ENCODE measurements at places on chromosomes 13 and 19.
A peak's percentile ranks its signal among the peaks of the same experiment; 100 is the strongest.

GRCh38 chr13:96248996-96249395, 159.1 kb downstream of the HS6ST3 start:
- no peak for DNase-seq

DNA sequence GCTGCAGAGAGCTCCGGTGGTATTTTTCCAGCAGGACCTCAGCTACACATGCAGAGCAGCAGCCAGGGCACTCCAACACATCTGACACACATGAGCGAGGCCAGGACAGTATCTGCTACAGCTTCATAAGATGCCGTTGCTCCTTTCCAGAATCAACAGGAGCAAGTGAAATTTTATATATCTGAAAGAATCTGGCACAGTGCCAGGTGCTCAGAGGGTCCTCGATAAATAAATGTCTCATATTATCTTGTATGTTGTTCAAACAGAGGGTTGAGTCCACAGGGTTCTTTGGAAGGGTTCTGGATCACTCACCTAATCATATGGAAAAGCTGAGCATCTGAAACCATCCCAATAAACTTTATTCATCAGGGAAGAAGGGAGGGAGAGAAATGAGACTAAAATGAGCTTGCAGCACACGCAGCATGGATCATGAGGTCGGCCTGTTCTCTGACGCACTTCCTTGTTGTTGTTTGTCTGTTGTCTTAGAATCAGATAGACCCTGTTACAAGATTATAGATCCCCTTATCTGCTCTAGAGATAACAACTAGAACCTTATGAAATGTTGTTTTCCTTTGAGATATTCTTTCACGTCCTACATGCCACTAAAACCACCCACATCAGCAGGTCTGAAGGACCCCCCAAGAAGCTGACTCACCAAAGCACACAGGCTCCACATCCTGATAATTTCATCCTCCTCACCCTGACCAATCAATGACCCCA, 3.2 kb upstream of the METTL21C start:
- DNase-seq = no peak

DNA sequence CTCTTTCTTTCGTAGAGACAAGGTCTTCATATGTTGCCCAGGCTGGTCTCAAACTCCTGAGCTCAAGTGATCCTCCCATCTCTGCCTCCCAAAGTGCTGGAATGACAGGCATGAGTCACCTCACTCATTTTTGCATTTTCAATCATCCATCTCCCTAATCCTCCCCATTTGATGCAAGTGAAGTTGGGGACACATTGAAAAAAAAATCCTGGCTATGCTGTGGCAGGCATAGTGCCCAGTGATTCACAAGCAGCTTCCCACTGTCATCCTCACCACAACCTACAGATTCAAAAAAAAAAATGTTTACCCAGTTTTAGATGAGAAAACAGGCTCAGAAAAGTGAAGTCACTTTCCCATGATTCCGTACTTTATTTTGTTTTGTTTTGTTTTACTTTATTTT, 44.7 kb upstream of the USP29 start:
- DNase-seq = no peak

GRCh38 chr19:53182202-53182601, 11.0 kb downstream of the ZNF665 start:
- DNase-seq = no peak

- DNase-seq = no peak
Measured at GRCh38 chr19:38731654-38732301, 12.5 kb downstream of the CAPN12 start.

DNA sequence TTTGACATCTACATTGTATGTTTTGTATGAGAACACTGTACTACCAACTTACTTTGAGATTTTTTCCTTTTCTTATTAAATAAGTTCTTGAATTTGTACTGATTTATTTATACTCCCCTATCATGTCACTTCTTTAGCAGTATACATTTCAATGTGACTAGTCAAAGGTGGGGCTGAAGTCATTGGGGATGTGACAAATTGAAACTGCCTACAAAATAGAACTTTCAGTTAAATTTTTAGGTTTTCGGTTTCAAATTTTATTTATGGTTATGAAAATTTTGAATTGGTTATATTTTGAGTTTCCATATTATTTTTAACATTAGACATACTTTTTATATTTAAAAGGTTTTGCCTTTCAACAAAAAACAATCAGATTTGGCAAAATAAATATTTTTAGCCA, 221.6 kb downstream of the NBEA start:
- DNase-seq = no peak

DNA sequence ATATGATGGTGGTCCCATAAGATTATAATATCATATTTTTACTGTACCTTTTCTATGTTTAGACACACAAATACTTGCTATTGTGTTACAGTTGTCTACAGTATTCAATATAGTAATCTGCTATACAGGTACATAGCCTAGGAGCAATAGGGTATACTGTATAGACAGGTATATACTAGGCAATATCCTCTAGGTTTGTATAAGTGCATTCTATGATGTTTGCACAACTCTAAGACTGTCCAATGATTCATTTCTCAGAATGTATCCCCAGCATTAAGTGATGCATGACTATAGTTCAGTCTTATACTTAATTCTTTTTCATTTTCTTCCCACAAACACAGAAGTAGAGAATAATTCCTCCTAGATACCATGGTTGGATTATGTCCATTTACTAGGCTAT, 383.3 kb downstream of the DACH1 start:
- no peak for DNase-seq

- no peak for DNase-seq
Measured at GRCh38 chr19:9700229-9700981, 25.5 kb upstream of the ZNF562 start.

DNA sequence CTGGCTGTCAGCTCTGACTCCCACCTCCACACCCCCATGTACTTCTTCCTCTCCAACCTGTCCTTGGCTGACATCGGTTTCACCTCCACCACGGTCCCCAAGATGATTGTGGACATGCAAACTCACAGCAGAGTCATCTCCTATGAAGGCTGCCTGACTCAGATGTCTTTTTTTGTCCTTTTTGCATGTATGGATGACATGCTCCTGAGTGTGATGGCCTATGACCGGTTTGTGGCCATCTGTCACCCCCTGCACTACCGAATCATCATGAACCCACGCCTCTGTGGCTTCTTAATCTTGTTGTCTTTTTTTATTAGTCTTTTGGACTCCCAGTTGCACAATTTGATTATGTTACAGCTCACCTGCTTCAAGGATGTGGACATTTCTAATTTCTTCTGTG, 506 bp downstream of the OR7E24 start:
- no peak for DNase-seq

GRCh38 chr13:53151336-53152056, 122.9 kb downstream of the OLFM4 start:
- DNase-seq = peak; percentile 20

DNA sequence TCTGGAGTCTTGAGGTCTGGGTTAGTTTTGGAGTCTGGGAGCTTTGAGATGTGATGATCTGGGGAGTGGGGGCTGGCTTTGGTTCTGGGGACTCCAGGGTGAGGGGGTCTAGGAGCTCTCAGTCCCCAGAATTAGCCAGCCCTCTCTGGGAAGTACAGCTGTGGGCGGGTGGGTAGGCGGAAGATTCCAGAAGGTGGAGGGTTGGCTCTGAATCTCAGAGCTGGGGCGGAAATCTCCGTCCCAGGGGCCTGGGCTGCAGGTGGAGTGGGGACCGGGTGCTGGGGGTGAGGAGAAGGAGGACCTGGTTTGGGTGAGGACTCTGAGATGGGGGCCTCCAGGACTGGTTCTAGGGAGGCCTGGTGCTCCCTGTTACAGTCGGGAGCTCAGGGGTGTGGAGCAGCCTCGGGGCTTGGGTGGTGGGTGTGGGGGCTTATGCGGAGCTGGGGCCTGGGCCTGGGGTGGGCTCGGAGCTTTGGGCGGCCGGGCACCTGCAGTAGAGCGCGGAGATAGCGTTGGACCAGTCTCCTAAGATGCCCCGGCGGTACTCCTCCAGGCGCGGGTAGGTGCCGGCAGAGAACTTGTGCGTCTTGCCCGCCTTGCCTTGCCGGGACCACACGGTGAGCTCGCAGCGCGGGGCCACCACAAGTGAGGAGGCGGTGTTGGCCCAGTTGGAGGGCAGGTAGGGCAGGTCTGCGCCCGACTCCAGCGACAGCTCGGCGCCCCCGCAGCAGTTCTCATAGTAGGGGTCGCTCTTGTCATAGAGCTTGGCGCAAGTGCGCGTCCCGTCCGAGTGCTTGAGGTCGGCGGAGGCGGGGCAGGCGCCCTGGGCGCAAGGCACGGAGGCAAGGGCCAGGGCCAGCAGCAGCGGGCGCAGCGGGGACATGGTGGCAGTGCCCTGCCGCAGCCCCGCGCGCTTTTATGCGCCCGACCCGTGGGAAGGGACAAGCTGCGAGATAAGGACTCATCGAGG, at the start of gene SYCN:
TSS of gene SYCN (minus strand) at position 892 of the 970 bp plus-strand sequence. CDS start at position 883, 9 bp downstream.
- DNase-seq = no peak

GRCh38 chr13:77545626-77546412, 10.3 kb downstream of the SCEL start:
- no peak for DNase-seq

DNA sequence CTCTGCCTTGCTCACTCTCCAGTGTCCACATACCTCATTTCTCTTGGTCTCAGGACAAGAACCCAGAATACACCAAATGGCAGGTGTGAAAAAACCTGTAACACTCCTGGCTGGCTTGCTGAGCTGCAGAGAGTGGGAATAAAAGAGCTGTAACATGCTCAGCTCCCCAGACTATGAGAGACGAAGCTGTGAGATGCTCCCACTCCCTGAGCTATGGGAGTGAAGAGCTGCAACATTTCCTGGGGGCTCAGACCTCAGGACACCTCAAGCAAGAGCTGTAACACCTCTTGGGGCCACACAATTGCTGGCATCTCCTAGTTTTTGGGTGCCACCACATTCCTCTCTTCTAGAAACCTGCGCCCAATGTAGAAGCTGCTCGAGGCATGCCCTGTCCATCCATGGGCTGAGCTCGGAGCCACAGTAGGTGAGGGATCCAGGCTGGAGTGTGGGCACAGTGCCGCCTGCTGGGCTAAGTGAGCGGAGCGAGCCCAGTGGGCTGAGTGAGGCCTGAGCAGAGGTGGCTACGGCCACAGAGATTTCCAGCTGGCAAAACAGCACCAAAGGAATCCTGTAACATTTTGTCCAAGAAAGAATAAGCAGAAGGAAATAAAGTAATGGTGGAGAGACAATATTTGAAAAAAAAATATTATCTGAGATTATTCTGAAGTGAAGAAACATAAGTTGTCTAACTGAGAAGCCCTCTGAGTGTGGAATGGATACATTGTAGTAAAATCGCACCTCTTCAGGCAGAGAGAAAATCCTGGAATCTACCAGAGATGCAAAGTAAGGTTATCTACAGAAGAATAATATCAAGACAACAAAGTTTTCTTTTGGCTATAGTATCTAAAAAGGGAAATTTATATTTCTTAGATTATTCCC, 186.2 kb upstream of the PCDH9 start:
- DNase-seq = peak; percentile 20

DNA sequence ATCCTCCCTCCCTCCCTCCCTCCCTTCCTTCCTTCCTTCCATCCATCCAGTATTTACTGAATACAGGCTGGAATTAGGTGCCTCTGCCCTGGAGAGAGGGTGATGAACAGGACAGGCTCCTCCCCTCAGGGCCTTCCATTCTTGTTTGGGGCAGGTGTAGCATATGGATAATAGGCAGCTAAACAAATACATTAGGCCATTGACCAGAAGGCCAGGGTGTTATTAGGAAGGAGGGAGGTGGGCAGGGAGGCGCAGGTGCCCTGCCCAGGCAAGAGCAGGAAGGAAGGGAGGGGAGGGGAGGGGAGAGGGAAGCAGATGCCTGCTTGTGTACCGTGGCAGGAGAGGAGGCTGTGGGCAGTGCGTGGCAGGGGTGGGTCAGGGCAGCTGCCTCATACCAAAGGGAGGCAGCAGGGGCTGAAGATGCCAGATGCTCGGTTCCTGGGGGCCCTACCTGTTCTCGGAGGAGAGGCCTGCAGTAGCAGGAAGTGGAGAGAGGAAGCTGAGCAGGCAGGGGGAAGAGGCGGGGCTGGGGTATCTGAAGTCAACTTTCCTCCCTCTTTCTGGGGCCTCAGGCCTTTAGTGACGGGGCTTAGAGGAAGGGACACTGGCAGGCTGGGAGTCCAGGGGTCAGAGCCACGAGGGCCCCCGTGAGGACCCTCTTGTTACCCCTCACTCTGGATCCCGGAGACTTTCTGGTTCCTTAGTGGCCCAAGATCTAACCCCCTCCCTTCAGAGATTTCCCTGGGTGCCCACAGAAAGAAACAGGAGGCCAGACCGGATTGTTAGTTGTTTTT, at the start of gene RINL:
TSS of gene RINL (minus strand) at position 495 of the 794 bp plus-strand sequence. CDS start 1,533 bp downstream, outside the sequence.
- DNase-seq = no peak

DNA sequence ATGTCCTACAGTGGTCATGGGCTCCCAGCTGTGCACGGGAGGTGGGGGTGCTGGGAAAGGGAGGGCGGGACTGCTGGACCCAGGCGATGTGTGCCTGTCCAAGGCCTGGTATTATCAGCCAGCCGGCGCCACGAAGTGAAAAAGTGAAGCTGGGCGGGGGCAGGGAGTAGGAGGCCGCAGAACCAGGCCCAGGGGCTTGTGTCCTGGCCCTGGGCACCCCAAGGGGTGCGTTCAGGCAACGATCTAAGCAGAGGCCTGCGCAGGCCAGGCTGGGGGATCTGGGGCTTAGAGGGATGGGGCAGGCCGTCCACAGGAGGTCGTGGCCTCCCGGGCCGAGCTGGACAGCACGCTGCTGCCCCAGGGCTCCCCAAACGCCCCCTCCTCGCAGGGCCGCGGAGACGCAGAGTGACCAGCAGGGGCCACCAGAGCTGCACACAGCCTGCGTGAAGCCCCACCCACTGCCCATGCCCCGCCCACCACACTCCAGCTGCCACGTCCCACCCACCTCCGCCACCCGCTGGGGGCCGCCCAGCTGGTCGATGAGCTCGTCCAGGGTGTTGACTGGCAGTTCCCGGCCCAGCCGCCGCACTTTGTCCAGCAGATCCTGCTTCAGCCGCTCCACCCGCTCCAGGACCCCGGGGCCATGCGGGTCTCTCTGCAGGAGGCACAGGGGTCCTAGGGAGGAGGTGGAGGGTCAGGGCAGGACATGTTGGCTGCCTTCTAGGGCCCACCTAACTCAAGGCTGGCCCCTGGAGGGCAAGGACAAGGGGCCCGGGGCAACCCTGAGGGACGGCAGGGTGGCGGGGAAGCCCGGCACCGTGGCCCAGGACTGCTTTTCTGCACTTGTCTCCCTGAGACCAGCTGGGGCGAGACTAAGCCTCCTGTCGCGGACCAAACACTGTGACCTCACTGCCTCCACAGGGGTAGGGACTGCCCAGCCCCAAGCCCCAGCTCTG, 9.5 kb downstream of the GPX4 start:
- peak; percentile 83 for DNase-seq

DNA sequence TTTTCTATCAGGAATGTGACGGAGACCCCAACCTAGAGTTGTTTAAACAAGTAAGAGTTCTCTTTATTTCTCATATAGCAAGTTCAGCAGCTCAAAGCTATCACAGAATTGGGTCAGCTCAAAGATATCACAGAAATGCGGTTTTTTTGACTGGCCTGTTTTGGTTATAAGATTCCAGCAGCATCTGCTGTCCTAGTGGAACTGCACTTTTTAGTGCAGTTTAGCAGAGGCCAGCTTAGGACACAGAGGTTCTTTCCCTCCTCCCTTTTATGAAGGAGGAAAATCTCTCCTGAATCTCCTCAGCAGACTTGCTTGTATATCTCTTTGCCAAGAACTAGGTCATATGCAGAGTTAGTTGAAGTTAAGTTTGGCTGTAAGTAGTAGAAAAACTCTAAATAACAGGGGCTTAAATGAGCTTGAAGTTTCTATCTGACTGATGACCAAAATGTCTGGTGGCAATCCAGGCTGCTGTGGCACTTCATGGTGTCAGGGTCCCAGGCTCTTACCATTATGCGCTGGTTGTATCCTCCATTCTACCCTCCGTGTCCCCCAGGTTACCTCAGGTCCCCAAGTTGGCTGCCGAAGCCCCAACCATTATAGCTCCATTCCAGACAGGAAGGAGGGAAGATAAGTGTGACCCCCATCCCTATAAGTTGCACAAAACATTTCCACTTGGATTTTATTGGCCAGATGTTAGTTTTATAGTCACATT, 6.6 kb downstream of the PPP2R1A start:
- no peak for DNase-seq

- DNase-seq = no peak
Measured at GRCh38 chr19:11105014-11105636, 15.9 kb downstream of the LDLR start.
